GM10248 (cell line): ENCODE measurements at places on chromosomes 1 and 21.
A peak's percentile ranks its signal among the peaks of the same experiment; 100 is the strongest.

- DNase-seq, result no peak
These were observed 107.7 kb upstream of the TMPRSS2 start for GRCh38 chr21:41615613-41616012.

DNA sequence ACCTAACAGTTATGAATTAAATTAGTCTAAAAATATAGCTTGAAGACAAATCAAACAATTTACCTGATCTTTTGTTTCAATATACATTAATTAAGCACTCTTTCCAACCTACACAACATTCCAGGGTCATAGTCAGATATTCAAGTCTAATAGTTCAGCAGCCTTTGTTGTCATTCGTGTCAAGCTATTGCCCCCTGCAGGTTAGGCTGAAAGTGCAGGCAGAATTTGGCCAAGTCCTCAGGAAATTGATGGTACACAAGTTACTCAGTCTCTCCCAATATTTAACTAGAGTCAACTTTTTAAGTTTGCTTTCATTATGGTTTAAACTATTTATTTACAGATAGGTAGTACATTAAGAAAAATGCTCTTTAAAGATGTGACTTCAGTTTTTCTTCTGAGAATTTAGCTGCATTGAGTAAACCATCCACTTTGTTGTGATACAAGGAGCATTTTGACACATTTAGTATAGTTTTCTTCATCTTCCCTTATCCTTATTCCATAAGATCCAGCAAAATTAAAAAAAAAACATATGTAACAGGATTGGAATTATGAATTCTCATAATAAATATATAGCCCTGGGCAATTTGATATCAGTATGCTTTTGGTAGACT, 130.3 kb upstream of the DPYD start:
- DNase-seq, result peak; percentile 53

GRCh38 chr1:31400393-31400792, 12.6 kb upstream of the SERINC2 start:
- DNase-seq, result no peak

GRCh38 chr1:96424877-96425276, 296.7 kb upstream of the PTBP2 start:
- DNase-seq, result no peak

GRCh38 chr1:58436615-58437297, 109.8 kb downstream of the OMA1 start:
- no peak for DNase-seq

GRCh38 chr1:206472454-206472853, 2.2 kb downstream of the IKBKE start:
- no peak for DNase-seq

- no peak for DNase-seq
These were observed 430.8 kb downstream of the DISC1 start for GRCh38 chr1:232057217-232057895.

GRCh38 chr1:217052626-217053025, 329.4 kb upstream of the ESRRG start:
- DNase-seq, result no peak

DNA sequence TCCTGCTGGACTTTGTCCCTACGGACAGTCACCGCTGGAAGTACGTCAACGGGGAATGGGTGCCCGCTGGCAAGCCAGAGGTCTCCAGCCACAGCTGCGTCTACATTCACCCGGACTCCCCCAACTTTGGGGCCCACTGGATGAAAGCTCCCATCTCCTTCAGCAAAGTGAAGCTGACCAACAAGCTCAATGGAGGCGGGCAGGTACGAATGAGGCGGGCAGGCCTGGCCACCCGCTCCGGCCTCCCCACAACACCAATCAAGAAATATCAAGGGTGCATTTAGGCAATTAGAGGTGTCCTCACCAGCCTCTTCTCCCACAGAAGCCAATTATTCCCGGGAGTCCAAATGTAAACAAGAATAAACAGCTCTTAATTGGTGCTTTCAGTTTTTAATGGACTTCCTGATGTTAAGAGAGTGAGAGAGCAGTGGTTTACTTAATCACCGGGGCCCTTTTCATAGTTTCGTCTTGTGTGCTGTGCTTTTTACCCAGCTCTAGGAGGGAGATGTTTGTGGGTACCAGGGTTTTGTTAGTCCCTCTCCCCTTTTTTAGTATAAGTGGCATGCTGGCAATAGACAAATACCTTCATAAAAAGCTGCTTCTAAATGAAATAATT, 10.7 kb downstream of the TBX19 start:
- no peak for DNase-seq

DNA sequence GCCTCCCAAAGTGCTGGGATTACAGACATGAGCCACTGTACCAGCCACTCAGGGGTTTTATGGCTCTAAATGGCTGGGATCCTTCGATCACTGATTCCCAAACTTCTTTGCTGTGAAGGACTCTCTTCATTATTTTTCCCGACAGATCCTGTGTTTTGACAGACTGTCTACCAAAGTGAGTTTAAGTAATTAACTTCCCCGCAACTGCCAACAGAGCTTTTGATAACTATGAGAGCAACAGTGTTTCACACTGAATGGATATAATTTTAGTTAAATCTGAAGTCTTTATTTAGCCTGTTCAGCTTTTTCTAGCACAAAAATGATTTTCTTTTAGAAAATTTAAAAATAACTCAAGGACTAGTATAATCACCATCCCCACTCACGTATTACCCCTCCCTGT, 12.6 kb upstream of the RABIF start:
- DNase-seq, result no peak

- DNase-seq, result peak; percentile 76
These were observed 2.1 kb upstream of the EDN2 start for GRCh38 chr1:41486371-41487125.

- no peak for DNase-seq
These were observed 311.1 kb downstream of the PRDM2 start for GRCh38 chr1:14011132-14011531.

GRCh38 chr1:38926091-38926490, 15.5 kb downstream of the RHBDL2 start:
- no peak for DNase-seq

DNA sequence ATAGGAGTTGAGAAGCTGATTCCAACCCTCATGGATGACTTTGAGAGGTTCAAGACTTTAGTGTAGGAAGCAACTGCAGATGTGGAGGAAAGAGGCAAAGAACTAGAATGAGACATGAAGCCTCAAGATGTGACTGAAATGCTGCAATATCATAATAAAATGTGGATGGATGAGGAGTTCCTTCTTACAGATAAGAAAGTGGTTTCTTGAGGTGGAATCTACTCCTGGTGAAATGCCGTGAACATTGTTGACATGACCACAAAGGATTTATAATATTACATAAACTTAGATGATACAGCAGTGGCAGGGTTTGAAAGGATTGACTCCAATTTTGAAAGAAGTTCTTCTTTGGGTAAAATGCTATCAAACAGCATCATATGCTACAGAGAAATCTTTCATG, 28.8 kb downstream of the LTN1 start:
- DNase-seq, result no peak
